ENCODE measurements at places on chromosomes 11 and 22. TPM values are rescaled to one million over a fixed set of nuclear protein-coding genes. Genes with fewer than 3 reads are reported as not detected.
A peak's percentile ranks its signal among the peaks of the same experiment; 100 is the strongest.

DNA sequence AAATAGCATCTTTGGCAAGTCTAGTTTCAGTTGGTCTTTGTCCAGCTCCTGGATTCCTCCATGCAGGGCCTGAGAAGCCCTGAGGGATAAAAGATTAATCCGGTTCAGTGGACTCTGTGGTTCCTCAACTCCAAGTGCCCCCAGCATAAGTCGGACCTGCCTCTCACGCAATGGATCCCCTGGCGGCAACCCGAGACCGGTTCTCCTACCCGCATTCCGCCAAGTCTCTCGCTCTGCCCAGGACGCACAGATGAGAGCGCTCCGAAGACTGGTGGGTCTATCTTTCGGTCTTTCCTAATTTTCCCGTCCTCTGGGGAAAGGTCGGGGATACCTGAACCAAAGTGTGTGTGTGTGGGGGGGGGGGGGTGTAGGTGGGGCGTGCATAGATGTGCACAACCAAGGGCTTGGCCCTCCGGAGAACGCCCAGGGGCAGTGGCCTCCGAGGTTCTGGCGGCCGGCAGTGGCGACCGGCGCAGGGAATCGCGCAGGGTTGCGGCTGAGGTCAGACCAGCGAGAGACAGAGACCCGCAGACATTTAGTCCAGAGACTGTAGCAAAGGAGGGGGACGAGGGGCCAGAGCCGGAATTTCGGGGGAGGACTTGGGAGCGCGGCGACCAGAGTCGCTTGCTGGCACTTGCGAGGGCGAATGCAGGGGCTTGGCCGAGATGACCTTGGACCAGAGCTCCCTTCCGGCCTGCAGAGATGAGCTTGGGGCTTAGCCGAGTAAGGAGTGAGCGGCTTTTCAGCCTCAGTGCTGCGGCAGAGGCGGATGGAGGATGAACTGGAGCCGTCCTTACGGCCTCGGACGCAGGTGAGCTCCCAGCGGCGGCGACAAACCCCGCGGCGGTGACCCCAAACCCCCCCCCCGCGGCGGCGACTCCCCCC is 712 bp upstream of the SLC2A11 start:
- DNase-seq, result peak; percentile 77

DNA sequence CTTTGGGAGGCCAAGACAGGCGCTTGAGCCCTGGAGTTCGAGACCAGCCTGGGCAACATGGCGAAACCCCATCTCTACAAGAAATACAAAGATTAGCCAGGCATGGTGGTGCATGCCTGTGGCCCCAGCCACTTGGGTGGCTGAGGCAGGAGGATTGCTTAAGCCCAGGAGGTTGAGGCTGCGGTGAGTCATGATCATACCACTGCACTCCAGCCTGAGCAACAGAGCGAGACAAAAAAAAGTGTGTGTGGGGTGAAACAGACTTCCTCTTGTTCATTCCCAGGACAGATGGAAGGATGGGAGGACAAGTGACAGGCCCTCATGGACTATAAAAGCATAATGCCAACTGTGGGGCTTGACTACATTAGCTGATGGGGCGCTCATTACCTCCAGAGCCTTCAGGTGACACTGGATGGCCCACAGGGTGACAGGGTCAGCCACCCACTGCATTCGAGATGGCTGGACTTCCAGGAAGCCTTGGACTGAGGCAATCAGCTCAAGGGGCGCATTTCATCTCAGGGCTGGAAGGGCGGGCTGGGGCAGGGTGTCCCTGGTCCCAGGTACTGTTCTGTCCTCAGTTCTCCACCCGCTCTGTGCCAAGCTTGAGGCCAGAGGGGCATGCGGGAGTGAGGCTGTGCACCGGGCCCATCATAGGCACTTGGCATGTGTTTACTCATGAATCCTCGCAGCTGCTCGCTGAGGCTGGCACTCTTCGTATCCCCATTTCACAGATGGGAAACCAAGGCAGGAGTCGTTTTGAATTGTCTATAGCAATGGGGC is 12.5 kb downstream of the NPTXR start:
- DNase-seq, result peak; percentile 64

DNA sequence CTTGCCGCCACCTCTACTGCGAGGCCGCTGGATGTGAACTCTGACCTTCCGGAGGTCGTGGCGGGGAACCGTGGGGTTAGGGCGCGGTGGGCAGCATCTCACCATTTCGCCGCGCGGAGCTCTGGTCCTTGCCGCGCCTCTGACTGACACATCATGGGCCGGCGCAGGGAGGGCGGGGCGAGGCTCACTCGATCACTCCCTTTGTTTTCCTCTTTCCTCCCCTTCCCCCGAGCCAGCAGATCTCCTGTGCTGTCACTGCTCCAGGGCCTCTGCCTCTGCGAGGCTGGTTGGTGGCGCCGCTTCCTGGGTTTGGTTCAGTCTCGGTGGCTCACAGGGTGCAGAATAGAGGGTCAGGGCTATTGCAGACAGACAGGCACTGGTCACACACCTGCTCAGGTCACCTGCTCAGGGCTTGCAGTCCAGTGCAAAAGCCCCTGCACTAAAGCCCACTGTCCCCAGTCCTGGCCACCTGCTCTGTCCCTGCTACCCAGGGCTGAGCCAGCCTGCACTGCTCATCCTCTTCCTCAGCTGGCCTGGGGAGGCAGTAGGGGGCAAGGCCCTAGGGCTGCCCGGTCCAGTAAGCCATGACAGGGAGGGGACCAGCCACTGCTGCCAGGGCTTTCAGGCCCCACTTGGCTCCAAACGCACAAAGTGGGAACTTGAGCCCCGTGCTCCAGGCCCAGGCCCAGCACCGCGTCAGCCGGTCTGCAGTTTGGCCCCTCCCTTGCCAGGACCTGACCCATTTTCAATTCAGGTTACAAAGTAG is 36.2 kb downstream of the PISD start:
- no peak for DNase-seq

CRYBB1 gene
- 0.55 TPM for total RNA-seq
